ENCODE measurements at places on chromosomes 12 and 14.

- DNase-seq: peak; percentile 99
Measured at GRCh38 chr12:14913381-14913781, 25.0 kb downstream of the ERP27 start.

DNA sequence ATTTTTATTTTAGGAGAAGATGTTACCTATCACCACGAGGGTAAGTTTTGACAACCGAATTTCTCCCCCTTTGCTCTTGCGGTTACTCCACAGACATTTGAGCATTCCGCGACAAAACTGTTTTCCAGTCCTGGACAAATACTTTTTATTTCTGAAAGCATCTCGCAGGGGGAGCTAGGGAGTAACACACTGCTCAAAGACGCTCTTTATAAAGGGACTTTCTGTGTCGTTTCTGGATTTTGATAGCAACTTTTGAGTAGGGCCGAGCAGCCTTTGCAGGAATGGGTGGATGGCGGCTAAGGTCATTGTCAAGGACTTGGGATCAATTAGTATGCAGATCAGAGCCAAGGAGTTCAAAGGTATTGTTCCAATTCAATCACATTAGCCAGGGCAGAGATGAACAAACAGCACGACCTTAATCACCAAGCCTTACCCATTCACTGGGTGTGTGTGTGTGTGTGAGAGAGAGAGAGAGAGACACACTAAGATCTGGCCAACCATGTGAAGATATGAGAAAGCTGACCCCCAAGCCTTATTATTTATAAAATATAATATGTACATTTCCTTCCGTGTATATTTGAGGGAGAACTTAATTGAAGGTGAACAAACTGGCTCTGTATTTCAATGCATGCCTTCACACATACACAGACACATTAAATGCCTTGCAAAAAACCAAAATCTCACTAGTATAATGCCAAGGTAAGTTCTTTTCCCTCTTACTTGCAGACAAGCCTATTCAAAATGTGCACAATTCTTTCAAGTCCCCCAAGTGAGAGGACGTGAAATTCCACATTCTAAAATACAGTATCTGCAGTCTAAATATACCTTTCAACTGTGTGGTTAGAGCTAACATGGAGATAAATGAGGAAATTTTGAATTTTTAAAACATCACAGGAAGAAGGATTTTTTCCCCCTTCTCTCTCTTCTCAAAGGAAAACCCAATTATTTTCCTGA lies 613.8 kb downstream of the VRK1 start:
- DNase-seq: no peak

DNA sequence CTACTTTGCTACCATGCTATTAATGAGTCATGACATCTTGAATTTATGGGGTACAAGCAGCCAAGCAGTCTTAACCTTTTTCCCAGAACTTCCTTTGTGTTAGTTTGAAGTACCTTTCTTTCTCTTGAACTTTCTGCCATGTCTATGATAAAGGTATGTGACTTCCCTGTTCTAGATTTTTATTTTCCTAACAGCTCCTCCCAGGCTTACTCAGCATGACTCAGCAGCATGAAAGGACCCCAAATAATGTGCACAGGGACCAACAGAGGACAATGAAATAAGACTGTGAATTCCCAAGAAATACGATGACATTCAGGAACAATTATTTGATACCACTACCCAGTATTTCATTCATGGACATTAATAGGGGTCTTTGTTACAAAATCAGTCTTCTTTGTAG lies 60.0 kb downstream of the TTC6 start:
- DNase-seq: peak; percentile 36

DNA sequence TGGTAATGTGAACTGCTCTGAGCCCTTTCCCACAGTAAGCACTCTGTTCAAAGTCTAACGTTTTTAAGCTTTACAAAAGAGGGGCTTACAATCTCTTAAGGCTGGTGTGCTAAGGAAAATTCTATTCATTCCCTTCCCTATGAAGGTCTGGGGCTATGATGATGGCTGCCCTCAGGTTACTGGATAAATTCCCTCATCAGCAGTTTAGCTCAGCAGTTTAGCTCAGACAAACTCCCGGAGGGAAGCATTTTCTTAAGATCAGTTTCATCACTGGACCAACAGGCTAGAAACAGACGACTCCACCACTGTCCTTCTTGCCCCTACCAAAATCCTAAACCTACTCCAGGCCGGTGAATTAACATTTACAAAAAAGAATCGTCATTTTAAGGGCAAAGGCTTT lies 19.1 kb downstream of the ERP29 start:
- no peak for DNase-seq

- no peak for DNase-seq
Measured at GRCh38 chr12:52207106-52207505, 15.3 kb upstream of the KRT80 start.

DNA sequence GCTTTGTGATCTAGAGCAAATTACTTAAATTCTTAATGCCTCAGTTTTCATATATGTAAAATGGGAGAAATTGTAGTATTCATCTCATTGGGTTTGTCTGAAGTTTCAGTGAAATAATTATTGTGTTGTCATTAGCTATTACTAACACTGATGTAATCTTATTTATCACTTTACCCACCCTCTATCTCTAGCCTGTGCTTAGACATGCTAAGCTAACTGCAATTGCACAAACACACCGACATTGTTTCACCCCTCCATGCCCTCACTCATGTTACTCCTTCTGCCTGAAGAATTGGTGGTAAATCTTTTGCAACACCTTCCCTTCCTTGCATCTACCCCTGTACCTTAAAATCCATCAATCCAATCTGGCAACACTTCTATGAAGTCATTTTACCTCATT lies 241.6 kb downstream of the BCAT1 start:
- DNase-seq: no peak

- DNase-seq: no peak
Measured at GRCh38 chr14:93368996-93369712, 22.2 kb downstream of the COX8C start.
